ENCODE measurements at places on chromosomes 16 and 17.
A peak's percentile ranks its signal among the peaks of the same experiment; 100 is the strongest.

GRCh38 chr16:49527611-49528010, 154.0 kb downstream of the C16orf78 start:
- no peak for DNase-seq

DNA sequence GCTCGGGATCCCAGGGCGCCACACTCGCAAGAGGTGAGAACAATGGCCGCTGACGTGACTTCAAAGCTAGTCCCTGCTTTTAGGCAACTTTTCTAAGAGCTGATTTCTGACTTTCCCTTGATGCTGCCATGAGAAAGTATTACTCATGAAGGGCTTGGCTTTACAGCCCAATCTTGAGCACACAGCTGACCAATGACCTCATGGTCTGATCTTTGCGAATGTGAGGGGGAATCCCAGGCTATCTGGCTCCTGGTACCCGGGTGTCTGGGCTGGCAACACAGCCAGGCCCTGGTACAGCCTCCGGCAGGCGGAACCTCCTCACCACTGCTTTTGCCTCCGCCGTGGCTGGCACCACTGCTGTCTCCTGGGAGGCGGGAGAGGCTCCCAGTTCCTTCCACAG, 17.5 kb downstream of the NDUFAF8 start:
- no peak for DNase-seq

DNA sequence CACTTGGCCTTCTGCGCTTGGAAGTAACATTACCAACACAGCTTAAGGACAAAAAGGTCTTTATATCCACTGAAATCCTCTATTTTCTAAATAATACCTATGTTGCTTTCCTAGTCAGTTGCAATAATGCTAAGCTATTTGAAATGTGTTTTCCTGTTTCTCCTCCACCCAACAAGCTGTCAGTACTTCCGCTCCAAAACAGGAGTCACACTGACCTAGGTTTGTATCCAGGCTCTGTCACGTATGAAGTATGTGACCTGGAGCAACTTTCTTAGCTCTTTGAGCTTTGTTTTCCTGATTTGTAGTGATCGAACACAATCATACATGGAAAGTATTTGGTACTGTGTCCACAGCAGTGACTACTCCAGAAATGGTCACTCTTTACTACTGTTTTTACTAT, 24.3 kb upstream of the MYLK3 start:
- no peak for DNase-seq

DNA sequence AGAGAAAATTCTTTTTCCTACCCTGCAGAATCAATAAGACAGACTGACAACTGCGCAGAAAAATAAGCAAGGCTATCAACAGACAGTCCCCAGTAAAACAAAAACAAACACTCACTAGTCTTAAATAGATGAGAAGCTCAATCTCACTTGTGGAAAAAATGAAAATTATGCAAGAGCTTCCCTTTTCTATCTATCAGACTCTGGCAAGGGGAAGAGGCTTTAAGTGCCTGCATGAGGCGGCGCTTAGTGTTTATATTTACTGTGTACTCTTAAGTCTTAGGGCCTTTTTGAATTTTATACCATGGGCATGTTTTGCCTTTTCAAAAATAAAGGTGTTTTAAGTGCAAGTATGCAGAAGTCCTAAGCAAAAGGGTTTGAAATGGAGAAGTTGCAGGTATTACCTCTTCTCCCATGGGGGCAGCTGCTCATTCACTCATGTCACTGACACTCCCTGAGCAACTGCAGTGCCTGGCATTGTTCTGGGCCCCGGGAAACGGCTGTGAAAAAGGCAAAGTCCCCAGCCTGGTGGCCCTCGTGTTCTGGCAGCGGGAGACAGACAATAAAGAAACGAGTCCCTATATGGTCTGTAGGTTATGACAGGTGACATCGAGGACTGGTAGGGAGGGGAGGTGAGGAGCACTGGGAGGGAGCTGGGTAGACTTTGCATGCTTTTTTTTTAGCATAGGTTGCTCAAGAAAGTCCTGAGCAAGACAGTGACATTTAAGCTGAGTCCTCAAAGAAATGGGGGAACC, 35.2 kb downstream of the HSBP1 start:
- DNase-seq = no peak

- no peak for DNase-seq
Observed at GRCh38 chr17:10920558-10921108, 82.7 kb upstream of the PIRT start.

GRCh38 chr17:62703261-62703775, 75.8 kb downstream of the MRC2 start:
- peak; percentile 3 for DNase-seq

DNA sequence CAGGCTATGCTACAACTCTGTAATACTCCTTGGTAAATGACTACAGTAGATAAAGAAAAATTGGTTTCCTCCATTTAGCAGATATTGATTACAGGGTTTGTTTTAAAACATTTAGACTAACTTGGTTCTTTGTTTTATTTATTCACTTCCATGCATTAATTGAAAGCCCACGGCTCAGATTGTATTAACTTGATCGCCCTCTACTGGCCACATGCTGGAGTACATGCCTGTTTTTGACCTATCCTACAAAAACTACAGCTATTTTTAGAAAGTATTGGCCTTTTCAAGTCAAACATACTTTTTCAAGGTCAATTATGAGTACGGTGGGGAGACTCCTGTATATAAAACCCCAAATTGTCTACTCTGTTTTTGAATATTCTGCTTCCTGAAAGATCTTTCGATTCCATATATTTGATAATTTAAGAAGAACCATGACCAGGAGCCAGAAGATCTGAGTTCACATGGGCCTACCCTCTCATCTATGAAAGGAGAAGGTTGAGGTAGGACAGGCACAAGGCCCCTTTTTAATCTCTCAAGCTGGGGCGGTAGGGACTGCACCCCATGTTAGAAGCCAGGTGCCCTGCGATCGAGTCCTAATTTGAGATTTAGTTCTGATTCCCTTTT, 51.8 kb downstream of the CA10 start:
- no peak for DNase-seq

DNA sequence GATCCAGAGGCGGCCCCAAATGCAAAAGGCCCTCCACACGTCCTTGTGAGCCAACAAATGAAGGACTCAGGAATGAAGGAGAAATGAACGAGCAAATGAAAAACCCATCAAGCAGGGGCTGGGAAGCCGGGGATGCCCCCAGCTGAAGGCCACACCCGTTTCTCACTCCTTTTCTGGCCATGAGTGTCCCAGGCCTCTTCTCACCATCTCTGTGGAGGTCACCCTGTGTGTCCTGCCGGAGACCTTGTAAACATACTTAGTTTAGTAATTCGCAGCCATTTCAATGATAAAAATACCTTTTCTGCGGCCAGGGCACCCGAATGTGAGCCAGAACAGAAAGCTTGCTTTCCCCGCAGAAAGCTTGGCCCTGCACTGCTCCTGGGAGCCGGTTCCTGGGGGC, 21.1 kb upstream of the AATK start:
- no peak for DNase-seq

GRCh38 chr16:12503191-12503590, 300.5 kb downstream of the CPPED1 start:
- DNase-seq = no peak

DNA sequence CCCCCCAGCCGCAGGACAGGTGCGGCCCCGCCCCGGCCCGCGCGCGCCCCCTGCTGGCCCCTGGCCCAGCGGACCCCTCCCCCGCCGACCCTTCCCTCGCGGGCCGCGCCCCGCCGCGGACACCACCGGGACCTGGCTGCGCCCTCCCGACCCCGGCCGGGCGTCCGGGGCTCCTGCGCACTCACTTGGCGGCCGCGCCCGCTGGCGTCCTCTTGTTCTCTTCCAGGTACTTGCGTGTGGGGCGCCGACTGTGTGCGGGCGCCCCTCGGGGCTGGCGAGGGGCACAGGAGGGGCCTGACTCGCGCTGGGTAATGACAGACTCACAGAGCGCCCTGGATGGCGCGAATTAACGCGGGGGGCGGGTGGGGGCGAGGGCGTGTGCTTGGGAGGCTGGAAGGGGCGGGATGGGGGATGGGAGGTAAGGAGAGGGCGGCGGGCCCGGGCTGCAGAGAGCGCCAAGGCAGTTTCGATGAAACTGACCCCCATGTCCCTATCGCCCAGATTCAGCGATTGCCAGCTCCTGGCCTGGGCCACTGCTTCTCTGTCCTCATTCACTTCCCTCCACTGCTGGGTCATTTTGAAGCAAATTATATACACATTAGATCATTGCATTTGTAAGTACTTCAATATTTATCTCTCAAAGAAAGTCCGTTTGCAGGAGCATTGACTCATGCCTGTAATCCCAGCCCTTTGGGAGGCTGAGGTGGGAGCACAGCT, 445 bp upstream of the DBNDD1 start:
- DNase-seq = peak; percentile 56

DNA sequence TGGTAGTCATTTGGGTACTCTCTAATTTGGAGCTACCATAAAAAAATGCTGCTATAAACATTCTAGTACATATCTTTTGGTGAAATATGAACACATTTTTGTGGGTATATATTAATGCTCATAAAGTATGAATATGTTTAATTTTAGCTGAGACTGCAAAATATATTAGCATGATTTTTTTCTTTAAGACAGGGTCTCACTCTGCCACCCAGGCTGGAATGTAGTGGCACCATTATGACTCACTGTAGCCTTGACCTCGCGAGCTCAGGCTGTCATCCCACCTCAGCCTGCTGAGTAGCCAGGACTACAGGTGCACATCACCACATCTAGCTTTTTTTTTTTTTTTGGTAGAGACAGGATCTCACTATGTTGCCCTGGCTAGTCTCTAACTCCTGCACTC, 371.7 kb downstream of the SOX9 start:
- no peak for DNase-seq

GRCh38 chr17:74862108-74862901, 2.6 kb upstream of the GRIN2C start:
- peak; percentile 75 for DNase-seq

DNA sequence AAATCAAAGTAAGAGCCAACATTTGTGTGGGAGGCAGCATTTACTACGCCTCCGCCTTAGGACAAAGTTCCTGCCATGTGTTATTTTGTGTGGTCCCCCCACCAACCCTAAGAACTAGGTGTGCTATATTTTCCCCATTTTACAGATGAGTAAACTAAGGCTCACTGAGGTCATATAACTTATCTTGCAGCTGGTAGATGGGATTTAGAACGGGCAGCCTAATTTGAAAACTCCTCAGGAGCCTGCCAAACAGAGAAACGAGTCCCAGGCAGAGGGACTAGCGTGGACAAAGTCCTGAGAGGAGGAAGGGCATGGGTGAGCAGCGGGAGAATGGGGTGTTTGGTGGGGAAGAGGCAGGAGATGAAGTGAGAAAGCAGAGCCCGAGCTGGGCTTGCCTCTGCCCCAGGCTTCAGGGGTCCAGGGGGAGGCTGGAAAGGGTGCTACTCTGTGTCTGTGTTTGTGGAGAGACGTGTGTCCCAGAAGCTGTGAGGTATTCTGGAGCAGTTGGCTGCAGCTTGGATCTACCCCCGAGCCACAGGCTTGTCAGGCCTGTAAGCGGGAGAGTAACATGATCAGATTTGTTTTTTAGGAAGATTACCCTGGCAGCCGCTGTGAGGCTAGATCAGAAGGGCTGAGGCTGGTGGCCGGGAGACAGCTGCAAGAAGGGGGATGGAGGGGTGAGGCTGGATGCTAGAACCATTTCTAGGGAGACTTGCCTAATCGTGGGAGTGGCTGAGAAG, 5.0 kb downstream of the MLLT6 start:
- no peak for DNase-seq

- DNase-seq = peak; percentile 57
Observed at GRCh38 chr17:7323731-7324437, 5.3 kb downstream of the NEURL4 start.

GRCh38 chr17:27914382-27914781, 21.2 kb upstream of the LYRM9 start:
- DNase-seq = no peak

- DNase-seq = no peak
Observed at GRCh38 chr16:21197112-21197511, 14.3 kb downstream of the ZP2 start.

- peak; percentile 37 for DNase-seq
Observed at GRCh38 chr17:10119203-10120108, 79.0 kb downstream of the GAS7 start.

GRCh38 chr17:82304826-82305726, 12.3 kb downstream of the CD7 start:
- no peak for DNase-seq

DNA sequence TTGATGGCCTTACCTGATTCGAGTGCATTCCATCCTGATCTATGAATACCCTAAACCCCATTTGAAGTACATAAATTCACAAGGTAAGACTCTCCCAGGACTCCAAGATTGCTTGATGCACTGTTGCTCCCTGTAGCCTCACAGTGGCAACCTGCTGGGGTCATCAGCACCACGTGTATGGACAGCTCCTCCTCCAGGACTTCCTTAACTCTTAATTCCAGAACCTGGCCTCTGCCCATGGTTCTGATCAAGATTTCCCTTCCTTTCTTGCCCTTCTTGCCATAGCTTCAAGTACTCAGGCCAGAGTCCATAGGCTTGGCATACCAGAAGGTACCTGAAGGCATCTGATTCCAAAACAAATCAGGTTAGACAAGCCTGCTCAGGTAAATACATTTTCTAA, 34.0 kb upstream of the NLK start:
- no peak for DNase-seq

- no peak for DNase-seq
Observed at GRCh38 chr17:27993723-27994310, 48.7 kb upstream of the NLK start.

DNA sequence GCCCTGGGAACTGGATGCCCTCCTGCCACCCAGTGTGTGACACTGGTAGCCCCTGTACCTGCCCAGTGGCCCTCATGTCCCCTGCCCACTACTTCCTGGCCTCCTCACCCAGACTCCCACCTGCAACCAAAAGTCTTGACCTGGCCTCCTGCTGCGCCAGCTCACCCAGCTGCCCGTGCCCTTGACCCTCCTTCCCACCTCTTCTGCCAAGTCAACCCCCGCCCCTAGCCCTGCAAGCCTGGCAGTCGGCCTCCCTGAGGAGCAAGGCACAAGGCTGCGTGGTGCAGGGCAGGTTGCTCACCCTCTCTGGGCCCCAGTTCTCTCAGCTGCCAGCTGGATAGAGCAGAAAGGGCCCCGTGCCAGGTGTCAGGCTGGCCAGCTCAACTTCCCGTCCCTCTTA, 12.3 kb upstream of the FAM83G start:
- no peak for DNase-seq

GRCh38 chr17:59369031-59369975, 37.8 kb downstream of the YPEL2 start:
- DNase-seq = no peak

DNA sequence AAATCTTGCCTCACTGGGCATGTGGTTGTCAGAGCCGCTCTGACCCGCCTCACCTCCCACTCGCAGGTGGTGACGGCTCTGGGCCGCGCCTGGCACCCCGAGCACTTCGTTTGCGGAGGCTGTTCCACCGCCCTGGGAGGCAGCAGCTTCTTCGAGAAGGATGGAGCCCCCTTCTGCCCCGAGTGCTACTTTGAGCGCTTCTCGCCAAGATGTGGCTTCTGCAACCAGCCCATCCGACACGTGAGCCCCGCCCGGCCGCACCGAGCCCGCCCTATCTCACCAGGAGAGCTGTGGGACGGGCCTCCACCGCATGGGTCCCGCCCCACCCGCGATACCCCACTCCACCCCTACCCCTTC, 4.0 kb downstream of the TGFB1I1 start:
- peak; percentile 26 for DNase-seq

Data from CD4-positive, alpha-beta T cell treated with Interleukin-1 beta for 1 hour (primary cell).